ENCODE measurements at places on chromosomes 13 and 19.
A peak's percentile ranks its signal among the peaks of the same experiment; 100 is the strongest.

DNA sequence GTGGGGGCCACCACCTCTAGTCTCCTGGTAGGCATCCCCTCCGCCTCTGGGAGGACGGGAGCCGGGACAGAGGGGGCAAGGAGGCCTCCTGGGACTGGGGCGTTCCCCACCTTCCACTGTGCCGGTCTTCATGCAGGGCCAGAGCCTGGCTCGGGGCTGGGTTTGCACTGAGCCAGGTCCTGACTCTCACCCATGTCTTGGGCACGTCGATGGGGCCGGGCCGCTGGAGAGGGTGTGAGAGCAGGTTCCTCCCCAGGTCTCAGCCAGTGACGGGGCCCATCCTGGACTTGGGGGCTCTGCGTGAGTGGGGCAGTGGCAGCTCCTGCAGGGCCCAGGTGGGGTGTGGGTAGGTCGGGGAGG lies 26.6 kb downstream of the ATP11A start:
- DNase-seq: no peak

DNA sequence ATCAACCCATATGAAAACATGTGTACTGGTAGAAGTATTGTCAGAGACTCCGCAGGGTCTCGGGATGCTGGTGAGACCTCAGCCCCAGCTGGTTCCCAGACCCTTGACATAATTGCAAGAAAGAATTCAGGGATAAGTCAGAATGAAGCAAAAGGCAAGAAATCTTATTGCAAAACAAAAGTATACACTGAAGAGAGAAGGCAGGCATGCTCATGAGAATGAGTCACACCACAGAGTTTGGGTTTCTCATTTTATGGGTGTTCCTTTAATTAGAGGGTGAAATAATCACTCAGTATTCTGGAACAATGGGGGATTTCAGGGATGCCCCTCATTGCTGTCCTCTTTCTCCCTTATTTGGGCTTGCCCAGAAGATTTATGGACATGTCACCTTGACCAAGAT lies 1423.8 kb upstream of the MIR17HG start:
- no peak for DNase-seq

GRCh38 chr13:107964395-107964794 lies 250.9 kb downstream of the LIG4 start:
- DNase-seq: peak; percentile 65

DNA sequence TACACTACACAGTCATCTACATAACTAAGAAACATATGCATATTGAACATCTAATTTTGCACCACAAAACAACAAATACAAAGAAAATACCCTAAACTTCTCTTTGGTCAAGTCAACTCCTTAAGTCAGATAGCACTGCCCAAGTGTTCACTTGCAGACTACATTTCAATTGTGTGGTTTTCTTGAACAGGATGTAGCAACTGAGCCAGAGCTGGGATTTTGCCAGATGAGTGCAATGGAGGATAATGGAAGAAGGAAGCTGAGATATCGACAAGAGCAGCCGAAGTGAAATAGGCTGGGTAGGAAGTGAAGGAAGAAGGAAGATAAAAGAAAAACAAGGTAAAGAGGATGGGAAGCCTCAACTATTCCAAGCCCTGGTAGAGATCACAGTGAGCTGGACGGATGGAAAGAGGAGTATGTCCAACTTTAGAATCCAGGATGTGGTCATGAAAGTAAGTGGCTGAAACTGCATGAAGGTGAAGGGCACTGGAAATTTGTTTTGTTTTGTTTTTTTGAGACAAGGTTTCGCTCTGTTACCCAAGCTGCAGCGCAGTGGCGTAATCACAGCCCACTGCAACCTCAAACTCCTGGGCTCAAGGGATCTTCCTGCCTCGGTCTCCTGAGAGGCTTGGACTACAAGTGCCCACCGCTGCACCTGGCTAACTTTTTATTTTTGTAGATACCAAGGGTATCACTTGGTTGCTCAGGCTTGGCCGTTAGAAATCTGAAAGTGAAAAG lies 15.0 kb downstream of the NUFIP1 start:
- DNase-seq: no peak

DNA sequence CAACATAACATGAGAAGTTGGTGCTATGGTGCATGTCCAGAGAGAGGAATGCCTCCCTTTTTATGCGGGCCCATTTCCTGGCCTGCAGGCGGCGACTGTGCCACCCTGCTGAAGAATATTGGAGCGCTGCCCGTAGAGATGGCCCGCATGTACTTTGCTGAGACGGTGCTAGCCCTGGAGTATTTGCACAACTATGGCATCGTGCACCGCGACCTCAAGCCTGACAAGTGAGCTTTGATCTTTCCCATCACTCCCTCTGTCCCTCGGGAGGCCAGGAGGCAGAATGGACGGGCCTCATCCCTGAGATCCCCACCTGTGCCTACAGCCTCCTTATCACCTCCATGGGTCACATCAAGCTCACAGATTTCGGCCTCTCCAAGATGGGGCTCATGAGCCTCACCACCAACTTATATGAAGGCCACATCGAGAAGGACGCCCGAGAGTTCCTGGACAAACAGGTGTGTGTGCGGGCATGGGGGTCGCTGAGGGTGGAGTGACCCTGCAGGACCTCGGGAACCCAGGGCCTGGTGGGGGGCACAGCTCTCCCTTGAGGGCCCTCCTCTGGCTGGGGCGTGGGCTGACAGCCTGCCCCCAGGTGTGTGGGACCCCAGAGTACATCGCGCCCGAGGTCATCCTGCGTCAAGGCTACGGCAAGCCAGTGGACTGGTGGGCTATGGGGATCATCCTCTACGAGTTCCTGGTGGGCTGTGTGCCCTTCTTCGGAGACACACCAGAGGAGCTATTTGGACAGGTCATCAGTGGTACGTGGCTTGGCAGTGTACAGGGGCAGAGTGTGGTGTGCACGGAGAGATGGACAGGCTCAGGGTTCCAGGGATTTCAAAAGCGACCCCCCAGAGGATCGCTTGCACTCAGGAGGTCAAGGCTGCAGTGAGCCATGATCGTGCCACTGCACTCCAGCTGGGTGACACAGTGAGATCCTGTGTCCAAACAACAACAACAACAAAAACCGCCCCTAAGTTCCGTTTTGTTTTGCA lies 16.2 kb downstream of the DNASE2 start:
- DNase-seq: no peak

GRCh38 chr13:47166336-47166735 lies 269.5 kb upstream of the HTR2A start:
- DNase-seq: no peak

DNA sequence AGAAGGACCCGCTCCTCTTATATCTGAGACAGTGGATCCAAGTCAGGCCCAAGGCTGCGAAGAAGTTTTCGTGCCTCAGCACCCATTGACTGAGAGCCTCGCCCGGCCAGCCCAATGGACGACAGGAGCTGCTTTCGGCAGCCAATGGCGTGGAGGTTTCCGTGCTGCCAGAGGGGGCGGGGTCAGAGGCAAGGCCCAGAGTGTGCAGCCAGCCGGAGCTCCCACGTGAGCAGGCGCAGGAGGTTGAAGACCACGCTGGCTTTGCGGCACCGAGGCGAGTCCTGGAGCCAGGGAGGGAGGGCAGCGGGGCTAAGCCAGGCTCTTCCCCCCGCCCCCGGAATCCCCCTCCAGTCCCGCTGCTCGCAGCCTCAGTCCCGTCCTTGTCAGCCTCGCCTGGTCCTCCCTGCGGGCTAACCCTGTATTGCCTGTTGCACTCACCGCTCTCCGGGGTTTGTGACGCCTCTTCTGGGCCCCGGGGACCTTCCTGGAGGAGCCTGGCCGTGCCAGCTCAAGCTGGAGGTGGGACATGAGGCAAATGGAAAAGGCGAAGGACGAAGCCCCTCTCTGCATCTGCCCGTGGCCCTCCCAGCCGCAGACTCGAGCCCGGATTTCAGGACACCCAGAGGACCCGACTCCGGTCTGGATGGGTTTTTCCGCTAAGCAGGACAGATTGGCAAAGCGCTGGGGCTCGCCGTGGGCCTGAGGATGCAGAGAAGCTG lies 1.5 kb downstream of the IFNL4 start:
- DNase-seq: peak; percentile 73

GRCh38 chr13:72284791-72285190 lies 417.8 kb upstream of the DACH1 start:
- peak; percentile 24 for DNase-seq

- DNase-seq: no peak
These were observed 829 bp upstream of the ATCAY start for GRCh38 chr19:3879656-3880055.

GRCh38 chr13:43663474-43664090 lies 123.2 kb downstream of the ENOX1 start:
- DNase-seq: no peak

DNA sequence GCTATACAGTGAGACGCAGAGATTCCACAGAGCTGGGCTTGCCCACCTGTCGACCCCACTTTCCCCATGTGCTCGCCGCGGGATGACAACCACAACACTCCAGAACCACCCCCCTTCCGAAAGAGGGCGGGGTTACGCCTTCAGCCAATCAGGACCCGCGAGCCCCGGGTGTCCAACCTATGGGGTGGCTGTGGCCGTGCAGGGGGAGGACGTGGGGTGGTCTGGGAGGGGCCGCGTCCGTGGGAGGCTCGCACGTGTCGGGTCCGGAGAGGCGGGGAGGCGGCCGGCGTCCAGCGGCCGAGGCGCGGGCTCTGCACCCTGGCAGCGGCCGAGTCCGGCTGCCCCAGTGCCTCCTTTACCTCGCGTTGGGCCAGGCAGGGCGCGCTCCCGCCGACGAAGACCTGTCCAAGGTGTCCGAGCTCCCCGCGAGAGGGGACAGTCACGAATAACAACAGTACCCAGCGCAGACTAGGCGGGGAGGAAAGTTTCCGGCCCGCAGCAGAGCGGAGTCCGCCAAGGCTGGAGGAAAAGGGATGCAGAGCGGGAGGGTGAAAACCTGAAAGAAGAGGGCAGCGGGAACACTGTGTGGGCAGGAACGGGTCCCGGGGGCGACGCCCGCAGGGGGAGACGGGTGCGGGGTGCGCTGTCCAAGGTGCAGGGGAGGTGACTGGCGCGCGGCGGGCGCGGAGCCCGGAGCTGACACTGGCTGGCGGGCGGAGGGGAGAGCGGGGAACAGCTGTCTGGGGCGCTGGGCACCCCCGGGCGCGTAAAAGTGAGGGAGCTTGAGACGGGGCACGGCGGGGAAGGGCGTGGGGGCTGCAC lies 911 bp downstream of the ENOX1 start:
- peak; percentile 94 for DNase-seq

DNA sequence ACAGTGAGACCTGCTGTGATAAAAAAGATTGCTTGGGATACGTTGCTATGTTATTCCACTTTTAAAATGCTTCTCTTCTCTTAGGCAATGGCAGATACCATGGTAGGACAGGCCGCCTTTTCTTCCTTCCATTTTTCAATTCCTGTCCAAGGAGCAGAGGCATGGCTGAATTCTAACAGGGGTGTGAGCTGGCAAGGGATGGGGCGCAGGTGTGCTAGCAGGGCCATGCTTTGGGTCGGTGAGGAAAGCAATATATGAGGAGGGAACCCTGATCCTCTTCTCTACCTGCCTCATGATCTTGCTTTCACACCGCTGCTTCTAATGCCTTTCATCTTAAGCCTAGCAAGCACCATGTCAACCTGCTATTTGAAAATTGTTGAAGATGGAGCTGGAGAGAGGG lies 225.0 kb downstream of the KATNAL1 start:
- DNase-seq: no peak

GRCh38 chr19:3183721-3184641 lies 1.7 kb upstream of the NCLN start:
- DNase-seq: no peak
